ENCODE measurements at places on chromosomes 7 and 10.

DNA sequence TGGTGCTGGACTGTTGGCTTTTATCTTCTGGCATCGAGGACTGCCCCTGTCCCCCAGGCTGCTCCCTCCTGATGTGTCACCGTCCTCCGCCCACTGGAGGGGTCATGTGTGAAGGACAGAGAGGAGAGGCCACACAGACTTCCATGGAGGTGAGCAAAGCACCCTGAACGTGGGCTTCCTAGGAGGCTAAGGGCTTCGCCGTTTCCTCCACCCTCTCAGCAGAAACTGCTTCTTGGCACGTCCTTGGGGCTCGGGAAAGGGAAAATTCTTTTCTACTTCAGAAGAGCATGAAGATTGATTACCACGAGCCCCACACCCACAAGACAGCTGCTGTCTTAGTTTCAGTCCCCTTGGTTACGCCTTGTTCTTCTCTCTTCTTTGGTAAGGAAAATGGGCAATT, 218.2 kb downstream of the CCDC3 start:
- DNase-seq: no peak

- no peak for DNase-seq
Observed at GRCh38 chr10:70335246-70335613, 47.2 kb downstream of the LRRC20 start.

- no peak for DNase-seq
Observed at GRCh38 chr7:130912082-130912861, 178.3 kb upstream of the KLF14 start.

- DNase-seq: no peak
Observed at GRCh38 chr10:4526311-4526731, 299.7 kb upstream of the AKR1E2 start.

- DNase-seq: no peak
Observed at GRCh38 chr7:42395607-42396006, 158.6 kb upstream of the GLI3 start.

- DNase-seq: no peak
Observed at GRCh38 chr7:29139796-29140195, 6.5 kb downstream of the CPVL start.

GRCh38 chr10:89625041-89625765, 19.8 kb downstream of the PANK1 start:
- DNase-seq: no peak

DNA sequence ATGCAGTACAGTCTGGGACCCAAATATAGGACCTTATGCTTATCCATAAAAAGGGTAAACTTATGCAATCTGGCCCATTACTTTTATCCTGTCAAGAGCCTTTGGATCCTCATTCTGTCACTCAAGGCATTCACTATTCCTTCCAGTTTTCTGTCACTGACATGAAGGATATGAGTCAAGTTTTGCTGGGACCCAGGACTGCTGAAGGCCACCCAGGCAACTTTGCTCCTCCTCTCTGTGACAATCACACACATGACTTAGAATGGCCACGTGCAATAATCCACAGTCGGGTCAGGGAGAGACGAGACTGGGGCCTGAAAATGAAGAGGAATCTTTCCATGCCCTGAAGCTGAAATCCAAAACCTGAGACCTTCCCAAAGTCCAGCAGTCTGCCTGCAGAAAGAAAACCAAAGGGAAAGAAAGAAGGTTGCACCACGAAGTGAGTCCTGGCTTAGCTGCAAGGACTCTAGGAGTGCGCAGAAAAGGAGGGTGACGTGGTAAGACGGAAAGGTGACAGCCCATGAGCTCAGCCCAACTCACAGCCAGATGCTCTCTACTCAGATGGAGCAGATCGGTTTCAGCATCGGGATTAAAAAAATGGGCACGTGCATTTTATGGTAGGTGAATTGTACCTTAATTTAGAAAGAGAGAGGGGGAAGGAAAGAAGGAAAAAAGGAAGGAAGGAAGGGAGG, 67.2 kb downstream of the VOPP1 start:
- DNase-seq: no peak

DNA sequence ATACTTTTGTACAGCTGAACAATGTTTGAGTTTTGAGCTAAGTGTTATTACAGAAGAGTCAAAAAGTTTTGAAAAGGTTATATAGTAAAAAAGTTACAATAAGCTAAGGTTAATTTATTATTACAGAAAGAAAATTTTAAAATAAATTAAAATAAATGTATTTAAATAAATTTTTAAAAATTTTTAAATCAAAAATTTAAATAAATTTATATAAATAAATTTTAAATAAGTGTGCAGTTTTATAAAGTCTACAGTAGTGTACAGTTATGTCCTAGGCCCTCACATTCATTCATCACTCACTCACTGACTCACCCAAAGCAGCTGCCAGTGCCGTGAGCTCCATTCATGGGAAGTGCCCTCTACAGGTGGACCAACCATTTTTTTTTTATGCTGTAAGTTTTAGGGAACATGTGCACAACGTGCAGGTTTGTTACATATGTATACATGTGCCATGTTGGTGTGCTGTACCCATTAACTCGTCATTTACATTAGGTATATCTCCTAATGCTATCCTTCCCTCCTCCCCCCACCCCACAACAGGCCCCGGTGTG, 462.9 kb upstream of the ZMIZ1 start:
- DNase-seq: no peak

DNA sequence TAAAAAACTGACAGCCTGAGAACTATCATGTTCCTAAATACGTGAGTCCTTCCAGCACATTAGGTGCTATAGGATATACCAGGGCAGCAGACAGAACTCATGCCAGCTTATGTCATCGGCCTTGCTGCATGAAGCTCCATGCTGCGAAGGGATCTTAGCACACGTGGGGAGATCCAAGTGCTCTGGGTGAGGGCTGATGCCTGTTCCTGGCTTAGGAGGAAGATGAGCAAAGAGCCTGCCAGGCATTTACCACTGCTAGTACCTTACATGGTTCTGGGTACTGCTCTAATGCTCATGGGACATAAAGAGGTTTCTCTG, 43.2 kb downstream of the SVIL start:
- no peak for DNase-seq

DNA sequence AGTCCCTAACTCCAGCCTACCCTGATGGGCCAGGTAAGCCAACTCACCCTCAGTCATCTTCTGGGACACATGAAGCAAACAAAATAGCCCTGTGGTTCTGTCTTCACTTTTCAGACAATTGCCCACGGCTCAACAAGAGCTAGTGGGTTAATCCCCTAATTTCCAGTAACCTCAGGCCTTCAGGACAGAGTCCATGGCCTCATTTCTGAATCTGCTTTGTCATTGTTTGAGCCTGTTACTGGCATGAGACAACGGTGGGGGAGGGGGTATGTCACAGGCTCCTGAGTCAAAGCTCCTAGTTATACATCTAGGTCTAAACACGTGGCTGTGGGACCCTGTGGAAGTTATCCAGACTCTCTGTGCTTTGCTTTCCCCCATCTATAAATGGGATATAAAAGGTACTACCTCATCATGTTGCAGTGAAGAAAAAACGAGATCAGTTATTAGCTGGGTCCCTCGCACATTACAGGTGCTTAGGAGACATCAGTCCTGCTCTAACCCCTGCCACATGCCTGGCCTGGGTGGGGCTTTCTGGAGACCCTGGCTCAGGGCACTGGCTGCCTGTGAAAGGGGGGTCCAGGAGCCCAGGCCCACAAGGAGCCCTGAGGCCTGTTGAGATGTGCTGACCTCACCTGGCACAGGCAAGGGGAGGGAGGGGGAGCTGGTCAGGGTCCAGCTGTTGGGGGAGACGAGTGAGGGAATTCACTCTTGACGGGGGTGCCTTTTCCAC, 16.5 kb downstream of the MAT1A start:
- no peak for DNase-seq

DNA sequence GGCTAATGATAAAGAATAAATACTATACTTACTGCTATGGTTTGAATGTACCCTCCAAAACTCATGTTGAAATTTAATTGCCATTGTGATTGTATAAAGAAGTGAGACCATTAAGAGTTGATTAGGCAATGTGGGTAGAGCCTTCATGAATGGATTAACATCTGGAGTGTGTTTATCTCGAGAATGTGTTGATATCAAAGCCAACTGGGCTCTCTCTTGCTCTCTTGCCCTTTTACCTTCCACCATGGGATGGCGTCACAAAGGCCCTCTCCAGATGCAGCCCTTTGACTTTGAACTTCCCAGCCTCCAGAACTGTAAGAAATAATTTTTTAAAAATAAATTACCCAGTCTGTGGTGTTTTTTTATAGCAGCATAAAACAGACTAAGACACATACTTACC, 50.1 kb upstream of the GHITM start:
- no peak for DNase-seq

DNA sequence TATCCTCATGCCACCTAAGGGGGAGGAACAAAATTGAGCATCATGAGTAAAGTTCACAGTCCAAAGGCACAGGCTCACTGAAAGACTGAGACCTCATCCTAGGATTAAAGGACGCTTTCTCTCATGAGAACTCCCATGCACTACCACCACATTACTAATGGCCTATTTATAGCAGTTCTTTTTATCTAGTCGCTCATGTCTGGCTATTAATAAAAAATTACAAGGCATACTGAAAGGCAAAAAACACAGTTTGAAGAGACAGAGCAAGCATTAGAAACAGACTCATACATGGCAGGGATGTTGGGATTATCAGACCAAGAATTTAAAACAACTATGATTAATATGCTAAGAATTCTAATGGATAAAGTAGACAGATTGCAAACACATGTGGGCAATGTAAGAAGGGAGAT, 46.0 kb upstream of the CDK13 start:
- no peak for DNase-seq

- DNase-seq: no peak
Observed at GRCh38 chr7:83649701-83650100, 762 bp upstream of the SEMA3E start.

DNA sequence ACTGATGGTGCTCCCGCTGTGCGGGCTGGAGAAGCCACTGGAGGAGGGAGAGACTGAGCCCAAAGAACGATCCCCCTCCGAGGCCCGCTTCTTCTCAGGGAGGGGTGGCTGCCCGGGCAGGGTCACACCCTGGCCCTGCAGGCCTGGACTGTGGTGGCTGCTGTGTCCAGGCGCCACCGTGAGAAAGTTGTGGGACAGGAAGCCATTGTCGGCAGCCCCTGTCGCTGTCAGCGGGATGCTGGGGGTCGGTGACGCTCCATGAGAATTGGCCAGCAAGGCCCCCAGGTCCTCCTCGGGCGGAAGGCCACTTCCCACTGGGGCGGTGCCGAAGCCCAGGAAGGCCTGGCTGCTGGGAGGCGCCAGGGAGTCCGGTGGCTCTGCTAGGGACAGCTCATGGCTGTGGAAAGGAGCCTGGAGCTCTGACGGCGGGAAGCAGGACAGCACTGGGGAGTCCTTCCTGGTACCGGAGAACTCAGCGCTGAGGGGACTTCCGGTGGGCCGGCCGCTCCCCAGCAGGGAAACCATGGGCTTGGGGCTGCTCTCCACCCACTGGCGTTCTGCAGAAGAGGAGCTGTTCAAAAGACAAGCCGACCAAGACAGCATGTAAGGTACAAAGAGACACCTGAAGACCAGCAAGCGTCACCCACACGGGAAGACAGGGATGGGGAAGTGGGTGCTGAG, 278.8 kb downstream of the TNS3 start:
- DNase-seq: no peak

DNA sequence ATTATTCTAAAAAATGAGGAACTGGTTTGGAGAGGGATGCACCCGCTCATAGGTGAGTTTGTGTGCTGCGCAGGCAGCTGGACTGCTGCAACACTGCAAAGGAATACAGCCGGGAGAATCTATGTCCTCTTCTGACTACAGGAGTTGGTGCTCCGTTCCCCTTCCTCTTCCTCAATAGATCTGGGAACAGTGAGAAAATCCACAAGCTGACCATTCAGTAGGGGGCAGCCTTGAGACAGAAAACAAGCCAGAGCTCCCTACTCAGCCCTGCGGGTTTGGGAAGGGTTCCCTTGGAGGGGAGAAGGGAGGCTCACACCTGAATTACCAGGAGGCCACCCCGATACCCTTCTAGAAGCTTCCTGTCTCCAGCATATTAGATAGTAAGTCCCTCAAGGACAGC, 87.3 kb upstream of the FOXI2 start:
- no peak for DNase-seq

GRCh38 chr10:74900297-74900696, 73.9 kb downstream of the KAT6B start:
- DNase-seq: no peak

- no peak for DNase-seq
Observed at GRCh38 chr7:76330261-76330660, 27.8 kb downstream of the HSPB1 start.

GRCh38 chr10:73577788-73578187, 13.4 kb downstream of the USP54 start:
- DNase-seq: no peak

DNA sequence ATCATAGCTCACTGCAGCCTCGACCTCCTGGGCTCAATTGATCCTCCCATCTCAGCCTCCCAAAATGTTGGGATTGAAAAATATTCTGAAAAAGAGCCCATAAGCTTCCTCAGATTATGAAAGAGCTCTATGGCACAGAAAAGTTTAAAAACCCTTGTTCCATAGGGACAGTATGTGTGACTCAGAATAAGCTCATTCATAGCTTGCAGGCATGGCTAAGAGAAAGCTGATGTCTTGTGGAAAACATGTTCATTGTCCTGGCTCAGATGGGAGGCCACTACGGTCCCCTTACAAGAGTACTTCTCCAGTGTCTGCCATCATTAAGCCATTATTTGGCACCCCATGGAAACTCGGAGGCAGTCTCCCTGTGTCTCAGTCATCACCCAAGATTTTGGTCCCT, 64.0 kb downstream of the CCDC3 start:
- DNase-seq: no peak

- DNase-seq: no peak
Observed at GRCh38 chr7:149827089-149827981, 10.8 kb upstream of the ZNF862 start.

DNA sequence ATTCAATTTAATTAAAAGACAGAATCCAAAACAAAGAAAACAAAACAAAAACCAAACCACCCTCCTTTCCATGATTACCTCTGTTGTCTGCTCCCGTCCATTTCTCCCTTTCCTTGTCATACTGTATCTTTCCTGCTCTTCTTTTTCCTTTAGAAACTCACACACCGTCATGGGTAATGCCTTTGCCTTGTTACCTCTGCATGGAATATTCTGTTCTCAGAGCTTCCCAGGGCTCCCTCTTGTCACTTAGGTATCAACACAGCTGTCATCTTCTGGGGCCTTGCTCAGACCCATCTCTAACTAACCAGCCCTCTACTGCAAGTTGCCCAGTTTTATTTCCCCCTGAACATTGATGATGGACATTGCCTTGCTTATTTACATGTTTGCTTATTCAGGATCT, 30.2 kb upstream of the GIMAP8 start:
- no peak for DNase-seq

DNA sequence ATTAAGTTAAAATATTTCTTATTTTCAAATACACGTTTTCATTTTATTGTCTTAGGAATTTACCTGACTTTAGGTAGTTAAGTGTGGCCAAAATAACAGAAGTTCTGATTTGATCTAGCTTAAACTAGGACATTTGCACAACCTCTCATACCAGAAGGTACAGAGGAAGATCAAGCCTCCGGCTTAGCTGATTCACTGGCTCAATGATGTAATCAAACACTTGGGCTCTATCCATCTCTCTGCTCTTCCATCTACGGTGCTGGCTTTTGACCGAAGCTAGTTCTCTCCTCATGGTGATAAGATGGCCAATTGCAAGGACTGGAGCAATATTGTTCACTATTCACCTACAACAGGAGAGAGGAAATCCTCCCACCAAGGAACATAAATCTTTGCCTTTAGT, 12.2 kb upstream of the HYCC1 start:
- no peak for DNase-seq
